ENCODE measurements at places on chromosomes 5 and 9. TPM values are rescaled to one million over a fixed set of nuclear protein-coding genes. Genes with fewer than 3 reads are reported as not detected.

Gene CYLC2
- not detected for total RNA-seq

Gene PCSK5
- 1.7 TPM for total RNA-seq

- H3K4me1 ChIP-seq = peaks cover 2% of the 10 kb centered on the region
- H3K27ac ChIP-seq = no peak overlapping the region
- DNase-seq = no peak
- peaks cover 30% of the 10 kb centered on the region for H3K27me3 ChIP-seq
Measured at GRCh38 chr5:59209758-59210359, 627.0 kb downstream of the RAB3C start.

Gene ATP6V1G1
- total RNA-seq = 94.2 TPM

GRCh38 chr5:132364319-132364718 is 5.2 kb upstream of the SLC22A5 start:
- peaks cover 5% of the 10 kb centered on the region for H3K4me1 ChIP-seq
- H3K27ac ChIP-seq = no peak overlapping the region
- H3K36me3 ChIP-seq = no peaks in the 10 kb centered on the region
- DNase-seq = no peak
- H3K27me3 ChIP-seq = no peaks in the 10 kb centered on the region

DNA sequence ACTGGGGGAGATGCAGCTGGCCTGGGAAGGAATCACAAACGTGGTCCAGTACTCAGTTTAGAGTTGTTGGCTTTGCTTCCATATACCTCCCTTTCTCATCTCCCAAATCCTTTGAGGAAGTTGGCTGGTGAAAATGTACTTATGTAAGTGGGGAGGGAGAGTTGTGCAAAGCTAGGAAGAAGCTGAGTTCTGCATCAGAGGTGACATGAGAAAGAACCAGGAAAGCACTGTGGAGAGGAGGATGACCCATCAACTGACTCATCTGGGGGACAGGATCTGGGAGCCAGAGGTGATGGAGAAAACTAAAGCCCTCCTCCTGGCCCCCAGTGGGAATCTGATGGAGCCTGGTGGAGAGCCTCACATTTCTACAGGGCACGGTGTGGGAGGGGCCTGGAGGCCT is 16.2 kb downstream of the KCNMB1 start:
- H3K27ac ChIP-seq = no peak overlapping the region
- no peaks in the 10 kb centered on the region for H3K36me3 ChIP-seq
- DNase-seq = no peak
- H3K4me3 ChIP-seq = no peak overlapping the region

- H3K36me3 ChIP-seq = no peaks in the 10 kb centered on the region
- DNase-seq = no peak
- H3K4me3 ChIP-seq = no peak overlapping the region
Measured at GRCh38 chr5:3121813-3122212, 370.3 kb upstream of the IRX2 start.

Gene IRX4
- total RNA-seq = not detected

GRCh38 chr5:180831139-180832093 is 28.8 kb upstream of the MGAT1 start:
- H3K27ac ChIP-seq = peak overlapping the region; percentile 97
- H3K4me3 ChIP-seq = peak overlapping the region; percentile 96
- peaks cover 34% of the 10 kb centered on the region for H3K4me1 ChIP-seq
- peak; percentile 80 for DNase-seq
- H3K27me3 ChIP-seq = no peaks in the 10 kb centered on the region

DNA sequence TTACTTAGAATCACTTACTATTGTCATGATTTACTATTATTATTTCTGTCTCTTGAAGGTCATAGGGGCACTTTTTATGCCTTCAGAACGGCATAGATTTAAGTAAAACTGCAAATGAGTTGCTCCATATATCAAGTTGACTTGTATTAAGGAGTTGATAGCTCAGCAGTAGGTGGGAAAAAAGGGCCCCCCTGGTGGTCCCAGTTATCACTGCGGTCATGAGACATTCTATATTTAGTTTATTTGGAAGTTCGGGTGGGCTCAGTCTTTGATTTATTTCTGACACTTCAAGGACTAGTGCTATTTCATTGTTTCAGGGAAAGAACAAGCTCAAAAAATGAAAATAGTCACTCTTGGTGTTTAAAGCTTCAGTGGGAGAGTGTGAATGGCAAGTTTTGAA is 159.3 kb downstream of the SLC24A2 start:
- H3K4me3 ChIP-seq = no peak overlapping the region
- DNase-seq = no peak
- H3K4me1 ChIP-seq = no peaks in the 10 kb centered on the region
- H3K27me3 ChIP-seq = peaks cover 8% of the 10 kb centered on the region
- H3K27ac ChIP-seq = no peak overlapping the region

Gene TIMD4
- 2.4 TPM for total RNA-seq

DNA sequence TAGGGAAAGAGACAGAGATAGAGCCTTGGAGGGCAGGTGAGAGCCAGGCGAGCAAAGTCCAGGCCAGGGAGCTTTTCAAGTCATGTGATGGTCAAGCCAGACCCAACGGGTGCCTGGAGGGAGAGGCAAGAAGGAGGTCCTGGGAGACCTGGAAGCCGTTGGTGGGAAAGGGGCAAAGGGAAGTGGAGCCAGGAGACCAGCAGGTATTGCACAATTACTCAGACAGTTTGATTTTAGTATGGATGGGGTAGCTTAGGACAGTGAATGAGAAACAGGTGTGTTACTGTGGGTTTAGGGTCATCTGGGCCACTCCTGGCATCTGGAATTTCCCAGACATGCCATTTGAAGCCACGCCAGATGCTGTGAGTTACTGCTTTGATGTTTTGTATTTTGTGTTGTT is 5.1 kb downstream of the SECISBP2 start:
- no peaks in the 10 kb centered on the region for H3K27me3 ChIP-seq
- H3K4me3 ChIP-seq = no peak overlapping the region
- H3K4me1 ChIP-seq = peaks cover 49% of the 10 kb centered on the region
- H3K36me3 ChIP-seq = peaks cover 35% of the 10 kb centered on the region
- no peak overlapping the region for H3K27ac ChIP-seq

Gene TRIM7
- total RNA-seq = 1.9 TPM

Gene TMEM215
- not detected for total RNA-seq

DNA sequence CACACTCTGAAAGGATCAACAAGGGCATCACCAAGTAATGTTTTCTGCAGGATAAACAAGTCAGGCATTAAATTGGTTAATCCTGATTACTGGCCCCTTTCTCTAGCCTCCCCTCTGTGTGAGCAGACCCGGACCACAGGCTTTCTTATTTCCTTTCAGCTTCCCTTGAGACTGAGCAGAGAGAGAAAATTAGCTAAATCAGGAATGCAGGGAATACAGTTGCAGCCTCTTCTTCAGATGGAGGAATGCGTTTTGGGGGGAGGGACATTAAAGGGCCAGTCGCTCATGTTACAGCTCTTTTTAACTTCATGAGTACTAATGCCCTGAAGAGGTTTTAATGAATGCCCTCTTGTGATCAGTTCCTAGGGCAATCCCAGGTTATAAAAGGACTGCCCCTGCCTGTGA is 19.8 kb downstream of the PCDHAC2 start:
- H3K36me3 ChIP-seq = no peaks in the 10 kb centered on the region
- H3K27ac ChIP-seq = no peak overlapping the region
- DNase-seq = no peak
- no peaks in the 10 kb centered on the region for H3K27me3 ChIP-seq

DNA sequence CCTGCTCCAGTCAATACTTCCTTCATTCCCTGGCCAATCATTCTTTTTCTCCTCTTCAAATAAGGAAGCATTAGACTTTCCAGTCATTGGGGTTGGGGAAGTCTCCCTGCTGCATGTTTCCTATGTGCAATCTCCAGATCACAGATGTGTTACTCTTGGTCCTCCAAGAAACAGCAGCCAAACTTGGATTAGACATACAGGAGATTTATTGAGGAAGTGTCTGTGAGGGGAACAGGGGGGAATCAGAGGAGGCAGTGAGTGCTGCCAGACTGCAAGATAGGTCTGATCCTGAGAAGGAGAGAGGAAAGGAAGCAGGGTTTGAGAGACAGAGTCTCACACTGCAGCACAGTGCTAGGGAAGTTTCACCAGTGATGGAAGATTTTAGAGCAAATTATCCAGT is 40.6 kb upstream of the SLIT3 start:
- no peak for DNase-seq
- no peak overlapping the region for H3K27ac ChIP-seq
- no peaks in the 10 kb centered on the region for H3K4me1 ChIP-seq
- no peak overlapping the region for H3K4me3 ChIP-seq
- peaks cover 5% of the 10 kb centered on the region for H3K27me3 ChIP-seq
- H3K36me3 ChIP-seq = no peaks in the 10 kb centered on the region

Gene SH3GL2
- not detected for total RNA-seq

GRCh38 chr5:55900776-55901175 is 49.6 kb downstream of the IL31RA start:
- H3K4me3 ChIP-seq = no peak overlapping the region
- H3K36me3 ChIP-seq = no peaks in the 10 kb centered on the region
- H3K27ac ChIP-seq = no peak overlapping the region
- DNase-seq = no peak

Gene GDA
- not detected for total RNA-seq

DNA sequence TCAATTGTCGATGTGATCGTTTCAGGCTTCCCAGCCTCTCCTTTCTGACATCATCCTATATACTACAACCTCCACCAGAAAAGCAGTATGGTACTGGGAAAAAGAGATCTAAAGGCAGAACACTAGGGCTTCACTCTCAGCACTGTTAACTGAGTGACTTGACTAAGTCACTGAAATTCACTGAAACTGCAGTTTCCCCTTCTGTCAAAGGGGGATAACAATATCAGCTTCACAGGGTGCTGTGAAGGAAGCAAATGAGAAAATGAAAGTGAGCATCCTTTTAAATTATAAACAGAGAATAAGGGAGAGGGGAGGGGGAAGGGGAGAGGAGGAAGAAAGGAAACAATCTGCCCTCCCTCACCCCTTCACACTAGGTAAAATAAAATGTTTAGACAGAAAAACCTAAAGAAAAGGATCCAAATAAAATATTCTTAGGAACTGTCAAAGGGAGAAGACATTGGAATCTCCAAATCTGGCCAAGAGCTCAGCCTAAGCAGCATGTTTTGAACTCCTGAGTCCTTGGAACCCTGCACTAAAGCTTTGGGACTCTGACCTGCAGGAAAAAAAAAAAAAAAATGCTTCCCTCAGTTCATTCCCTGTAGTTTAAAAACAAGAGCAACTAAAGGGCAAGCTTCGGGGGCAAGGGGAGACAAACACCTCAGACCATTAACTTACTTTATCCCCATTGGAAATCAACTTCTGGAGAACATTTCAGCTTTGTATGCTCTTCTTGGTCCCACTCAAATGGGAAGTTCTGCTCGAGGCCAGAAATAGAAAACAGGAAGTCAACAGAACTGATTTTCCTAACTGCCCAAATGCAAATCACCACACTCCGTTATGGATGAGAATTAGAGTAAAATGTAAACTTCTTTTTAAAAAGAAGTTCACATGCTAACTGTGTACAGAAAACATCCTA is 178.3 kb downstream of the DEPDC1B start:
- no peaks in the 10 kb centered on the region for H3K36me3 ChIP-seq
- no peak overlapping the region for H3K4me3 ChIP-seq
- no peaks in the 10 kb centered on the region for H3K4me1 ChIP-seq
- H3K27me3 ChIP-seq = peaks cover 1% of the 10 kb centered on the region
- DNase-seq = no peak

- no peak overlapping the region for H3K27ac ChIP-seq
- H3K4me1 ChIP-seq = peaks cover 10% of the 10 kb centered on the region
- peaks cover 2% of the 10 kb centered on the region for H3K36me3 ChIP-seq
- peaks cover 43% of the 10 kb centered on the region for H3K27me3 ChIP-seq
- peak overlapping the region; percentile 38 for H3K4me3 ChIP-seq
Measured at GRCh38 chr5:93603078-93603792, 20.2 kb downstream of the NR2F1 start.

DNA sequence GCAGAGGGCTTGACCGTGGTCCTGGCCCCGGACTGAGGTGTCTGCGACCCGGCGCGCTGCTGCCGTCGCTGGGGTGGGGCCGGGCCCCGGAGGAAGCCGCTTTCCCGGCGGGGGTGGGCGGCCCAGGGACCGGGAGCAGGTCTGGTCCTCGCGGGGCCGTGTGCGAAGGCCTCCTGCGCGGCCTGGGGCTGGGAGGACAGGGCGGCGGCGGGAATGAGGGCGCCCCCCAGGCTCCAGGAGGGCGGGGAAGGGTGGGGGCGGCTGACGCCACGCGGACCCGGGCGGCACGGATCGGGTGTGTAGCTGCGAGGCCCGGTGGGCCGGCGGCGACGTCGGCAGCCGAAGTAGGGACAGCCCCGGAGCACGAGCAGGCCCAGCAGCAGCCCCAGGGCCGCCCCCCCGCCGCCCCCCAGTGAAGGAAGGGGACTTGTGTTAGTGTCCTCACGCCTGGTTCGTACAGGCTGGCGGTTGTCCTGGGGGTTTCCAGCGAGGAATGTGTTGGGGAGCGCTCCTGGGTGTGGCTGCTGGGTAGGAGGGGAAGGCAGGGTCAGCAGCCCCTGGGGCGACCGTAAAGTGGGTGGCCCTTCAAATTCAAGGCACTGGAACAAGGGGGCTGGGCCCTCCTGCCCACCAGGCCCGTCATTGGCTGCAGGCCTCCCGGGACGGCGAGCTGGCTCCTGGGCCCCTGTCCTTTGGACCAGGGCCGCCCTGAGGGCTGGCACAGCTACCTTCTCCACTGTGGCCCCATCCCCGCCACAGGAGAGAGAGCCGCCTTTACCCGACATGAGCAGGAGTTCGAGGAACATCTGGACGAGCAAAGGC is 597 bp upstream of the TMEM250 start:
- peak overlapping the region; percentile 81 for H3K4me3 ChIP-seq
- peaks cover 15% of the 10 kb centered on the region for H3K36me3 ChIP-seq

DNA sequence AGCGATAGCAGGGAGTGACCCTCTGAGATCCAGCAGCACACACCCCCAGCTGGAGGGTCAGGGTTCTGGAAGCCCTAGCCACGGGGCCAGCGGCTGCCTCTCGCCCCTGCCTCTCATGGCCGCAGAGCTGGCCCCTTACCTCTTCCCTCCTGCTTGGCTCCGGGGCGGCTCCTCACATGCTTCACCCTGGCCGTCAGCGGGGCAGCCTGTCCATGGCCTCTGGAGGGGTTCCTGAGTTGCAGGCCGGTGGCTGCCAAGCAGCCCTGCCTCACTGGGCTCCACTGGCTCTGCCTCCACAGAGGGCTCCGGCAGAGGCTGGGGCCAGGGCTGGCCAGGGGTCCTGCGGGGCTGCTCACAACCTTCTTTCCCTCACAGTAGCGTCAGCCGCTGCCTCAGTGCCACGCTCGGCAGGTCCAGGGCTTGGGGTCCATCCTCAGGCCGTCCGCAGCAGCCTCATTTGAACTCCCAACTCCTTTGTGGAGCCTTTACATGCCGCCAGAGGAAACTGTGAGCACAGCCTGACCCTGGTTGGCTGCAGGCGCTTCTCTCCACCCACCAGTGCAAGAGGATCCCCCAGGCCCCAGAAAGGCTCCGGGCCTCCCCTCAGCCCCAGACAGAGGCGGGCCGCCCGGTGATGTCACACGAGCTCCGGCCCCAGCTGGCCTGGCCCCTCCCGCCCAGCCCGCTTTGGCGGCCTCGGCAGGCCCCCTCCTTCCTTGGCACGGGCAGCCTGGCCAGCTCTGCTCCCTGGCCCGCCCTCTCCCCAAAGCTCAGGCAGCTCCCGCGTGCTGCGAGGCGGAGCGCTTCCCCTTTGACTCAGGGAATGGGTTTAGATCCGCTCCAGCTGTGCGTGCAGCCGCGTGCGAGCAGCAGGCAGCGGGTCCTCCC is at the start of gene ANGPTL2:
ANGPTL2 (minus strand) TSS at position 460 of the 888 bp plus-strand sequence. CDS start 13,904 bp downstream, outside the sequence.
- H3K27ac ChIP-seq = no peak within 1 kb of the TSS
- H3K4me3 ChIP-seq = no peak within 1 kb of the TSS
- no peaks in the 10 kb centered on the region for H3K4me1 ChIP-seq
- H3K36me3 ChIP-seq = no peaks in the 10 kb centered on the region
